ENCODE measurements at places on chromosomes 2 and 18.
A peak's percentile ranks its signal among the peaks of the same experiment; 100 is the strongest.

DNA sequence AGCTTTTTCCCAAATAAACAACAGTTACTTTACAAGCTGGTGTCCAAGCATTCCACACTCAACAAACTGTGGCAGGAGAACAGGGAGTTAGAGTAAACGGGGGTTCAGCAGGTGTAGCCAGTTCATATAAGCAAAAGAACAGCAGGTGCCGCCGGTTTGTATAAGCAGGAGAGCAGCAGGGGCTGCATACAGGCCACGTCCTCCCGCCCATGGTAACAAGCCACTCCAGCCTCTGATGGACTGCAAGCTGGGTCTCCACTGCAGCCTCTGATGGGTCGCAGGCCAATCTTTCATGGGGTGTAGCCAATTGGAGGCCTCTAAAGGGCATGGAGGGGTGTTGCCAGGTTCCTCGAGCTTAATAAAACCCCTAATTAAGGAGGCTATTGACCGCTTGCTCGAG is 189.3 kb downstream of the ANKRD30B start:
- DNase-seq: no peak

- DNase-seq: no peak
These were observed 55.5 kb downstream of the PIGN start for GRCh38 chr18:62131301-62131909.

DNA sequence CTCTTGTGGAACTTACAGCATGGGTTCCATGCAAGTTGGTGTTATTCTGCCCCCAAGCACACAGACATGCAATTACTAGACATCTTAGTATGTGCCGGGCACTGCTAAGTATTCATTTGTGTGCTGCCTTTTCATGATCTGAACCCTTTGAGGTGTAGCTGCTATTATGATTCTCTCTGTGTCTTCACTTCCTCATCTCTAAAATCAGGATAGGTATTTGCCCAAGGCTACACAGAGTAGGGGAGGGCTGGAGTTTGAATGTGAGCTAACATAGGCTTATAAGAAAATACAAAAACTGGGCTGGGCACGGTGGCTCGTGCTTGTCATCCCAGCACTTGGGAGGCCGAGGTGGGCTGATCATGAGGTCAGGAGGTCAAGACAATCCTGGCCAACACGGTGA is 27.2 kb downstream of the FASTKD2 start:
- DNase-seq: no peak

DNA sequence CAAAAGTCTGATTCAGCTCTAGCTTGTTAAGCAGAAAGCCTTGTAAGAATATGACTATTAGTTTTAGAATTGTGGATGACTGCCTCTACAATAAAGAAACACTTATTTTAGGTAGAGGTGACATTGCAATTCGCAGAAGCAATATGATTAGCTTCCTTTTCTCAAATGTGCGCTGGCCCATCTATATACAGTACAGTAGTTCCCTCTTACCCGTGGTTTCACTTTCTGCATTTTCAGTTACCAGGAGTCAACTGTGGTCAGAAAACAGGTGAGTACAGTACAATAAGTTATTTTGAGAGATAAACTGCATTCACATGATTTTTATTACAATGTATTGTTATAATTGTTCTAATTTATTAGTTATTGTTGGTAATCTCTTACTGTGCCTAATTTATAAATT is 405.1 kb downstream of the GPD2 start:
- no peak for DNase-seq

GRCh38 chr18:47964053-47964452 is 33.6 kb upstream of the SMAD2 start:
- no peak for DNase-seq

GRCh38 chr2:37460896-37461229 is 116.4 kb downstream of the QPCT start:
- no peak for DNase-seq

DNA sequence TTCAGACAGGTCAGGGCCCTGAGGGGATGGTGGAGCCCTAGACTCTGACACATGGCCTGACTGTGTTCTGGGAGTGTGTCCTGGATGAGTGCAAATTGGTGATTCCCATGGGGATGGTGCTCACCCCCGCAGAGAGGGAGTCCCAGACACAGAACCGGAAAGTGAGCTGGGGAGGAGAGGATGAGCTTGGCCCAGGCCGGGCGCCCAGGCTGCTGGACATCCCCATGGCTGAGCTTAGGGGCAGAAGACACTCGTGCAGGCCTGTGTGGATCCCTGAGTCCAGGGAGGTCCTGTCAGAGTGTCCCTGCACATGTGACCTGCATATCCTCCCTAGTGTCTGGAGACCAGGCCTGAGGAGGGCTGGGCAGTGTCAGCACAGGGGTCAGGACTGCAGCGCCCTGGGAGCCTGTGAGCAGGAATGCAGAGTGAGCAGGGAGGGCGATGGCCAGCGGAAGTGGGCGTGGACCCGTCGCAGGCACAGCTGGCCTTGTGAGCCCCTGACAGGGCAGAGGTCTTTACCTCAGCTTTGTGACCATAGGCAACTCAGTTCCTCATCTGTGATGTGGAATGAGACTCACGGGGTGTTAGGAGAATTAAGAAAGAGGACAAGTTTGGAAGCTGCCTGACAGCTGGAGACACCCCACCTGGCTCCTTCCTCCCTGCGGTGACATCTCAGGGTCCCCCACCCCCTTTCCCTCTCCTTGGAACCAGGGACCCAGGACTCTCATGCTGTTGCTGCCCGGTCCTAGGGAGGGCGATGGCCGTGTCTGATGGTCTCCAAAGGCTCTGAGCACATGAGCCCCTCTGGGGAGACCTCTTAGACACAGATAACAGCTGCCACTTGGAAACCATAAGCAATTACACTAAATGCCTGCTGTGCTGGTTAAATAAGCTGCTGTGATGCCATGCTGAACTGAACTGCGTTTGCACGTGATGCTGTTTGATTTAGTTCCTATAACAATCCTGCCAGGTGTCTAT is 62.6 kb upstream of the HS6ST1 start:
- DNase-seq: no peak

- DNase-seq: no peak
These were observed 135.0 kb downstream of the IKZF2 start for GRCh38 chr2:213016166-213016983.

GRCh38 chr18:58541789-58542425 is 87.0 kb downstream of the ALPK2 start:
- DNase-seq: peak; percentile 95

- peak; percentile 1 for DNase-seq
These were observed 254.4 kb downstream of the KCNE4 start for GRCh38 chr2:223306371-223306770.

GRCh38 chr2:201261471-201261870 is 1.1 kb downstream of the CASP8 start:
- no peak for DNase-seq

- no peak for DNase-seq
These were observed 146.9 kb downstream of the DOCK10 start for GRCh38 chr2:224895377-224895776.

DNA sequence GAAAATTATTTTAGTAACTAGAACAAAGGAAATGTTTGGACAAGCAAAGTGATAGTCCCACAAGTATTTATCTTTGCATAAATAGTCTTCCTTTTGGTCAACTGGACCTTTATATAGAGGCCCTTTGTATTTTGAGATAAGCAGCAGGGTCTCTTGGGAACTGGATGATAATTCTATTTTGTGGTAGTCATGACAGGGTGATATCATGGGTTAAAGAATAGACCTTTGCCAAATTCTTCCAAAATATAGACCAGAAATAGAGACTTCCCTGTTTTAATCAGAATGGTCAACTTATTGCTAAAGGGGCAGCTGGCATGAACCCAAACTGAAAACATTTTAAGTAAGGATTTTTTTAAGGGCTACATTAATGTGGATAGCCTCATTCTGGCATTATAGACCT is 10.5 kb downstream of the PLEK start:
- DNase-seq: no peak

GRCh38 chr2:17311771-17312511 is 206.3 kb downstream of the RAD51AP2 start:
- DNase-seq: no peak

DNA sequence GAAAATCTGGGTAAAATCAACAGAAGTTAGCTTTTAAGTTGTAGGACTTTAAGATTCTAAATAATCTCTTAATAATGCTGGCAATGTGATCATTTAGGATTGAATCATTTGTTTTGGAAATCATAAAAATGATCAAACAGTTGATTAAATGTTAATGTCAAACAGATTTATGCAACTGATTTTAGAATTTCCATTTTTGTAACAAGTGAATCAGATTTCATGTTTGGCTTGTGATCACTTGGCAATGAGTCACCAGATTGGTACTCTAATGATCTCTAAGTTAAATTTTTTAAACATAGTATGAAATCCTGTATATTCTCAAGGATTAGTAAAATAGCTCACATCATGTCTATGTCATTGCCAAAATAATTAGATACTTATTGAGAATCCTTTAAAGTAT is 50.1 kb upstream of the UNC80 start:
- no peak for DNase-seq

DNA sequence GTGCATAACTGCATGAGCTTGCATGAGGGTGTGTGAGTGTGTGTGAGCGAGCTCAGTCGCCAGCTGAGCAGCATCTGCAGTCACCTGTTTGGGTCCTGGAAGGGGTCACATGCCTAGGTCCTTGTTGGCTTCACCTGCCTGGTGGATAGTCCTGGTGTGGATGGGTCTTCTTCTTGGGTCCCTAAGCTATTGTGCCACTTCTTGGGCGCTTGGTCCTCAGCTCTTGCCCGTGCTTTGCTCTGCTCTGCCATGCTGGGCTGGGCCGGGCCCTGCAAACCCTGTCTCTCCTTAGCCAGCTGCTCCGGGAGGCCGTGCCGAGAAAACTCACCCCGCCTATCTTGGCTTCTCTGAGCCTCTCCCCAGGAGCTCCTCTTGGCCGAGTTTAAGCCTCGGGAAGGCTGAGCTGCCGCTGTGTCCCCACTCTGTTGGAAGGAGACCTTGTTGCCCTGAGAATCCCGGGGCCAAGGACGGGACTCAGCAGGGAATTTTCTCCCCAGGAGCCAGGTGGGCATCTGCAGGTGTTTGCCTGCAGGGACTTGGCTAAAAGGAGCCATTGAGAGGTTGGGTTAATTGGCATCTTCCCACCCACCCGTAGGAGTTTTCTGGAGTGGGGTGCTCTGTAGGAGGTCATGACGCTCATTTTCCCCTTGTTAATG is 300.8 kb downstream of the NDUFA10 start:
- DNase-seq: no peak

GRCh38 chr2:235343869-235344268 is 150.0 kb upstream of the AGAP1 start:
- DNase-seq: no peak

GRCh38 chr2:17317439-17317976 is 200.7 kb downstream of the RAD51AP2 start:
- no peak for DNase-seq

GRCh38 chr18:63817441-63818051 is 42.3 kb downstream of the SERPINB7 start:
- no peak for DNase-seq

- DNase-seq: no peak
These were observed 58.2 kb downstream of the COPS8 start for GRCh38 chr2:237143676-237144440.

- DNase-seq: no peak
These were observed 240.8 kb upstream of the PIK3C3 start for GRCh38 chr18:41713969-41714825.

DNA sequence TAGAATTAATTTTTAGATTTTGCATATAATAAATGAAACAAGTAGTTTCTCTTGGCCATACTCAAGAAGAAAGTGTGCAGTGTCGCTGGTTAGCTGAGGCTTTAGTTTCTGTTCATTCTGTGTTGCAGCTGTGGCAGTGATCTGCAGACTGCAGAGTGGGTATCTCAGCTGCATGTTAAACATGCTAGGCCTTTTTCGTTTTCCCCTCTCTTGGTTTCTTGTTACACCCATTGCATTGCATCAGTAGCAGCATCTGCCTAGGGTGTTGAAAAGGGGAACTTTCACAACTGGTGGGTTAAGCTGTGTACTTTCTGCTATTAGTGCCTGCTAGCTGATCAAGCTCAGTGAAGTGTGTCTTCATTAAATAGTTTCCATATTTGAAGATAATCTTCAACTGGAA is 51.3 kb downstream of the ACSL3 start:
- DNase-seq: no peak

GRCh38 chr18:47283476-47283875 is 32.0 kb upstream of the SKOR2 start:
- no peak for DNase-seq

DNA sequence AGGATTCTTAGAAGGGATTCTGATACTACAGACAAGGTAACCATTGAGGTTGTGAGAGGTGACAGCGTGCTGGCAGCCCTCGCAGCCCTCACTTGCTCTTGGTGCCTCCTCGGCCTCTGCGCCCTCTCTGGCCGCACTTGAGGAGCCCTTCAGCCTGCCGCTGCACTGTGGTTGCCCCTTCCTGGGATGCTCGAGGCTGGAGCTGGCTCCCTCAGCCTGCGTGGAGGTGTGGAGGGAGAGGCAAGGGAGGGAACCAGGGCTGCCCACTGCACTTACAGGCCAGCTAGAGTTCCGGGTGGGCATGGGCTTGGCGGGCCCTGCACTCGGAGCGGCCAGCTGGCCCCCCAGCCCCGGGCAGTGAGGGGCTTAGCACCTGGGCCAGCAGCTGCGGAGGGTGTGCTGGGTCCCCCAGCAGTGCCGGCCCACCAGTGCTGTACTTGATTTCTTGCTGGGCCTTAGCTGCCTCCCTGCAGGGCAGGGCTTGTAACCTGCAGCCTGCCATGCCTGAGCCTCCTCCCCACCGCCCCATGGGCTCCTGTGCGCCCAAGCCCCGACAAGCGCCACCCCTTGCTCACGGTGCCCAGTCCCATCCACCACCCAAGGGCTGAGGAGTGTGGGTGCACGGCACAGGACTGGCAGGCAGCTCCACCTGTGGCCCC is 23.9 kb upstream of the RIT2 start:
- DNase-seq: no peak

DNA sequence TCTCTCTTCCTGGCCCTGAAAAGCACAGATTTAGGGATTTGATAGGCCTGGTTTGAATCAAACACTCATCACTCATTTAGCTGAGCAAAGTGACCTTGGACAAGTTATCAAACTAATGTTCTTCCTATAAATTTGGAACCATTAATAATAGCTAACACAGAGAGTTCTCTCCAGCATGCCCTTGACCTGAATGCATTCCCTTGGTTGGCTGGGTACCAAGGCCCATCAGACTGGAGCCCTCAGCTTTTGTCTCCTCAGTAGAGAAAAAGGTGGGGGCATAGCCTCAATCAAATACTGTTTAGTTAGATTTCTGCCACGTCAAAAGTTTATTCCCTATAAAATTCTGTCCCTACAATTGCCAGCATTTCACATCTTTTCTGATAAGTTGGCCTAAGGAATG is 13.8 kb upstream of the MRPL19 start:
- DNase-seq: no peak

- no peak for DNase-seq
These were observed 120.7 kb downstream of the ZNF521 start for GRCh38 chr18:25231327-25231691.

GRCh38 chr2:184646593-184646992 is 48.3 kb downstream of the ZNF804A start:
- no peak for DNase-seq

GRCh38 chr2:205747829-205748386 is 65.6 kb downstream of the NRP2 start:
- DNase-seq: no peak

DNA sequence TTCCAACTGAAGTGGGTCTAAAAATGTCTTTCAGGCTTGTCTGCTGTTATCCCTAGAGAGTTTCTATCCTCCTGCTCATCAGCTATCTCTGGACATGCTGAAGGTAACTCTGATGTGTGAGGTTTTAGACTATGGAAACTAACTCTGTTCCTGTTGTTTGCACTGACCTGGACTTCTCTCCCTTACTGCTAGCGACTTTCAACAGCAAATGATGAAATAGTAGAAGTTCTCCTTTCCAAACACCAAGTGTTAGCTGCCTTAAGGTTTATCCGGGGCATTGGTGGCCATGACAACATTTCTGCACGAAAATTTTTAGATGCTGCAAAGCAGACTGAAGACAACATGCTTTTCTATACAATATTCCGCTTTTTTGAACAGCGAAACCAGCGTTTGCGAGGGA is 26.9 kb downstream of the RMC1 start:
- no peak for DNase-seq

All from AG04450 (cell line).